ENCODE measurements at places on chromosomes 4 and X.

DNA sequence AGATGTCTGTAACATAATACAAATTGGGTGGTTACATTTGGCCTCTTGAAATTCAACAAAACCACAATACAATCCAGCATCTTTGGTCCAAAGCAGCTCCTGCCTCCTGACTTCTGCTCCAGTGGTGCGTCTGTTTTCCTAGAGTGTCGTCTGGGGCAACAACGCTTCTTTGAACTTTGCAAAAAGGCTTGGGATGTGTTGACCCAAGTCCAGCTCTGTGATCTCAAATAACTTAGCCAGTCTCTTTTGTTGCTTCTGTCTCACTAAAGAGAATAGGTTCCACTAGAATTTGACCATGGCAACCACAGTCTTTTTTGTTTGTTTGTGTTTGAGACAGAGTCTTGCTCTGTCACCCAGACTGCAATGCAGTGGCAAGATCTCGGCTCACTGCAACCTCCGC, 324.0 kb downstream of the DHRSX start:
- no peak for DNase-seq

- DNase-seq = no peak
Observed at GRCh38 chr4:138688408-138689085, 327.0 kb upstream of the NOCT start.

- DNase-seq = no peak
Observed at GRCh38 chr4:32191961-32192360, 1471.8 kb downstream of the PCDH7 start.

- DNase-seq = no peak
Observed at GRCh38 chrX:14554131-14554715, 24.9 kb downstream of the GLRA2 start.

DNA sequence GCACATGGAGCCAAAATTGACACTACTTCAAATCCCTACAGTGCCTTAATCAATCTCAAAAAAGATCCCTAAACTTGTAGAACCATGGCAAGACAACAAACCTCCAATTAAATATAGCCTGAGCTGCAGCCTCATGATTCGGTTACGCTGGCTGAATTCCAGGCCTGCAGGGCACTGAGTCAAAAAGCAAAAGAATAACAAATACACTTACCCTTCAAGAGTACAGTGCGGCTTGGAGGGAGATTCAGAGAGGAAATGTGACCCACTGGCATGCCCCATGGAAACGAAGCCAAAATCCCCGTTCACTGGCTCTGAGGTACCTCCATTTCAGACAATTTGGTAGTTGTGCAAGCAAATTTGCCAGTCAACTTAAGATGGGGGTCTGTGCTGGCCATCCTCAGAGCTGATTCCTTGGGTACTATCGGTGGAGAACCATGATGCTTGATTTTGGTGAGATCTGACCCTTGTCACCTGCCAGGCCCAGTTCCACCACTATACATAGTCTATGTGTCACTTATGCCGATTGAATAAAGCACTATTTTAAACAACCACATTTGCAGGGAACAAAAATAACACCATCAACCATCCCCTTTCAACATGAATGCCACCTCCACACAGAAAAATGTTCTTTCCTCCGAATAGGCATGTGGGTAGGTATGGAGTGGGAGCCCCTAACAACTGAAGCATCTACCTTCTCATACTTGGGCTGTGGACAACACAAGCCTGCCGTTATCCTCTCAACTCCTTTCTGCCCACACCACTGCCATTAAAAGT, 2.1 kb downstream of the C4orf54 start:
- DNase-seq = no peak

DNA sequence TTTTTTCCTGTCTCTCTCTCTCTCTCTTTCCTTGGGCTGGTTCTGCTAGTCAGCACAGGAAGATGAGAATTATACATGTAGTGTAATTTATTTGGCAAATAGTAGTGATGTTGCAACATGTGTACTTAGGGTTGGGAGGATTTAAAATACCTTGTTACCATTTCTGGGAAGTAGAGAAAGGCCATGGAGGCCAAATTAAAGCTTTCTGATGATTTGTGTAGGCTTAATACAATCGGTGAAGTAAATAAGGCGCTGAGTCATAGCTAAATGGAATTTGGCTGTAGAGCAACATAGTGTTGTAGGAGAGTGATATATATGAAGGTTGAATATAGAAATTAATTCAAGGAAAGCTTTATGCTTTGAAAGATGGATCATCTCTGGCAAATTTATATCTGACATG, 295.3 kb downstream of the GRID2 start:
- DNase-seq = no peak

DNA sequence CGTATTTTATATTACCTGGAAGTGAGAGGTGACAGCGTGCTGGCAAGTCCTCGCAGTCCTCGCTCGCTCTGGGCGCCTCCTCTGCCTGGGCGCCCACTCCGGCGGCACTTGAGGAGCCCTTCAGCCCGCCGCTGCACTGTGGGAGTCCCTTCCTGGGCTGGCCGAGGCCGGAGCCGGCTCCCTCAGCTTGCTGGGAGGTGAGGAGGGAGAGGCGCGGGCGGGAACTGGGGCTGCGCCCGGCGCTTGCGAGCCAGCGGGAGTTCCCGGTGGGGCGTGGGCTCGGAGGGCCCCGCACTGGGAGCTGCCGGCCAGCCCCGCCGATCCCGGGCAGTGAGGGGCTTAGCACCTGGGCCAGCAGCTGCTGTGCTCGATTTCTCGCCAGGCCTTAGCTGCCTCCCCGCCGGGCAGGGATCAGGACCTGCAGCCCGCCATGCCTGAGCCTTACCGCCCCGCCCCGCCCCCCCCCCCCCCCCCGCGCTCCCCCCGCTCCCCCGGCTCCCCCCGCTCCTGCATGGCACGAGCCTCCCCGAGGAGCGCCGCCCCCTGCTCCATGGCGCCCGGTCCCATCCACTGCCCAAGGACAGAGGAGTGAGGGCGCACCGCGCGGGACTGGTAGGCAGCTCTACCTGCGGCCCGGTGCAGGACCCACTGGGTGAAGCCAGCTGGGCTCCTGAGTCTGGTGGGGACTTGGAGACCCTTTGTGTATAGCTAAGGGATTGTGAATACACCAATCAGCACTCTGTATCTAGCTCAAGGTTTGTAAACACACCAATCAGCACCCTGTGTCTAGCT, 298.9 kb upstream of the MAGEB16 start:
- DNase-seq = no peak

DNA sequence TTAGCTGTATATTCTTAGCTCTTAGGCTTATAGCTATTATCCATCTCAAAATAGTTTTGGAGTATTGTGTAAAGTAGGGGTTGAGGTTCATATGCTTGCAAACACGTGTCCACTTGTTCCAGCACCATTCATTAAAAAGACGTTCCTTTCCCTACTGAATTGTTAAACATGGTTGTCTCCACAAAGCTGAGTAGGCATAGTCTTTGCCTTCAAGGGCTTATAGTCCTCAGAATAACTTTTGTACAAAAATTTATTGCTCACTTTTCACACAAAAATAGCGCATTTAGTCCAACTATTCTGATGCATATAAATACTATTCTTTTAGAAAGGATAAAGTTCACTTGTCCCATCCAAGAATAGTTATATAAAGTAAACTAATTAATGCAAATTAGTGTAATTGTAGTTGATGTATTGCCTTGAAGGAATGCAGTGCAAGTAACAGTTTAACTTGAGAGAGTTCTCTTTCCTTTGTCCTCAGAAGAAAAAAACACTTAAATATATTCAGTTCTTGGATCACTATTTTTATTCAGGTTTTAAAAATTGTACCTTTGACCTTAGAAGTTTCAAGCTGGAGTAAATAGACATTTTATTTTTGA, 14.1 kb downstream of the LRIT3 start:
- DNase-seq = no peak

- DNase-seq = no peak
Observed at GRCh38 chr4:140004922-140005627, 148.9 kb downstream of the MAML3 start.

DNA sequence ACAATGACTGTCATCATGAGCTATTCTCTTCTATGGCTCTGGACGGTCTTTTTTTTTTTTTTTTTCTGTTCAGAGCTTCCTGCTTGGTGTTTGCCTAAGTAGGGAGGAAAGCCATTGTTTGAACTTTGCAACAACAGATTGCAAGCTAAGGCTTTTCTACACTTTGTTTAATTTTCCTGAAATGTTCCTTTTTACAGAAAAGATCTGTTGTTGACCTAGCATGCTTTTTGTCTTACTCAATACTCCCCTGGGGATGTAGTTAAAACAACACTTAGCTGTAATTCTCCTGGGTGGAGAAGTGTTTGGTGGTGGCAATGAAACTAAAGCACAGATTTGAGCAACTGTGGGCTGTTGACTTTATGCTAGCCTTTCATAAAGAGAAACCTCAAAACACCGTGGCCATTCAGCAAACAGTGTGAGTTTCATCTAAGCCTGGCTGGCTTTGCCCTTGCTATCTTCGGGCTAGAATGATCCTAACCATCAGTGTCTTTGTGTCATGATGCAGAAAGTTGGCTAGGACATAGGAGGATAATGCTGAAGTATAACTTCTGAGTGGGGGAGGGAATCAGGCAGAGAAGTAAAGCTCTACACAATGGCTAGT, 110.5 kb downstream of the ANXA3 start:
- peak; percentile 65 for DNase-seq

GRCh38 chr4:48429709-48430474, 53.3 kb upstream of the SLC10A4 start:
- DNase-seq = no peak

DNA sequence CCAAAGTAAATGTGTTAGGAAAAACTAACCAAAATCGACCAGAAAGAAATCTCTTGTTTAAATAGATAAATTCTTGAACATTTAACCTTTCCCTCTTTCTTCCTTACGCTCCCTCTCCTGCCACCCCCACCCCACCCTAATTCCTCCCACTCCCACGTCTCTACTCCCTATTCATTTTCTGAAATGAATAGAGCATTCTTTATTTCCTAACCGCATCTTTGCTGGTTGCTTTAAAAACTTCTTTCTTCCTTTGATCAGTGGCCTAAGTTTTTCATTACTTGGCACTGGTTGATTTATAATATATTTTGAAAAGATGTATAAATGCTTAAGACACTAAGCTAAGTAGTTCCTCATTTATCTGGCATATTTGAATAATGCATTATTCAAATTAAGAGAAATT, 33.9 kb downstream of the BMPR1B start:
- DNase-seq = no peak

DNA sequence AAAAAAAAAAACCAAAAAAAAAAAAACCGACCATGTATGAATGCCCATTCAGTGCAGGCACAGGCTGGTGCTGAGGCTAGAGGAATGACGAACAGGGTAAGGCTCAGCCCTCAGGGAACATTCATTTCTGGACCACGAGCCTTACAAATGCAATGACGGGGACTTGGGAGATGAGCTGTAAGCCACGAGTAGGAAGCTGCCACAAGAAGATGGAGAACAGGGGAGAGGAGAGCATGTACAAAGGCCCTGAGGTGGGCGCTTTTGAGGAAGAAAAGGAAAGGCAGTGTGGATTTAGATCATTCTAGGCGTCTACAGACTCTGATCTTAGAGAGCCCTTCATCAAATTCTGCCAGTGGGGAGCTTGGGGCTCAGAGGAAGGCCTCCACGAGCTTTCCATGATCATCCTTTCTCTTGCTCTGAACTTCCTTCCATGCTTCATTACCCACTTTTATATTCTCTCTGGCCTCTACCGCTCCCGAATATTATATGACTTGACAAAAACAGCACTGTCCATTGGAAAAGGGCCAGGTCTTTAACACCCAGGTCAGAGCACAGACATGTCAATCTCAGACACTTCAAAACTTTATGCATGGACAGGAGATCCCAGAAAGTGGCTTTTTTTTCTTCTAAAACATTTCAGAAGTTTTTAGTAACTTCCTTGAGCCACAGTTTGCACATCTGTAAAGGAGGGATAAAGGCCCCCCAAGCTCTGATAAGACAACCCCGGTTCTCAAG, 3.3 kb upstream of the ZNF518B start:
- no peak for DNase-seq

- no peak for DNase-seq
Observed at GRCh38 chr4:54843106-54843505, 185.3 kb downstream of the KIT start.

GRCh38 chr4:65502131-65502701, 168.1 kb downstream of the EPHA5 start:
- DNase-seq = peak; percentile 40

- no peak for DNase-seq
Observed at GRCh38 chr4:189046642-189047041, 894.0 kb upstream of the FRG1 start.

DNA sequence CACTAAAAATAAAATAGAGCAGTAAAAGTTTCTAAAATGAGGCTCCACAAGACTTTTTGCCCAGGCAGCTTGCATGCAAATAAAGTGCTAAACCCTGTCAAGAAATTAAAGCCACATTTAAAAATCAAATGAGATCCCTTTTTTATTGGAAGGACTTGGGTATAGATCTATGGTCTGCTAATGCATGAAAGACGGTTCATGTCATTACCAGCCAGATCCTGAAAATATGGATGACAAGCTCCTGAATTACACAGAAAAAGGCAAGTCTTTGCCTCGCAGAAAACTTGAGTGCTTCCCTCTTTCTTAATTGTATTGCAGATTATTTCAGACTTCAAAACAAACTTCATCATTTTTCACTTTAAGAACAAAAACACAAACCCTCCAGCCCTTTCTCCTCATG, 169.6 kb downstream of the LDB2 start:
- no peak for DNase-seq

DNA sequence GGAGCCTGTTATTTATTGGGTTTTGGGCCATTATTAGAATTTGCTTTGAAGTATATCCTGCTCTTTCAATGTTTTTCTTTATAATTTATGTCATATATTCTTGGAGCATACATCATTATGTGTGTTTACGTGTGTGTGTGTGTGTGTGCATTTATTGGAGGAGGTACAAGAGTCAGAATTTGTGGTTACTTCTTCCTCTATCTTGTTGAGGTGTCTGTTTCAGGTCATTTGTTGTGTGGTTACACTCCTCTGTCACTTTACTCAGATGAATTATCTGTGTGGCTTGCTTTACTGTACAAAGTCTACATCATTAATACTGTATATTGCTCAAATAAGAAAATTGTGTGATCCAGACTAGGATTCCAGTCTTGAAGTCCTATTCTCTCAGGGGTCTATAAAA, 1957.4 kb upstream of the TENM3 start:
- no peak for DNase-seq

DNA sequence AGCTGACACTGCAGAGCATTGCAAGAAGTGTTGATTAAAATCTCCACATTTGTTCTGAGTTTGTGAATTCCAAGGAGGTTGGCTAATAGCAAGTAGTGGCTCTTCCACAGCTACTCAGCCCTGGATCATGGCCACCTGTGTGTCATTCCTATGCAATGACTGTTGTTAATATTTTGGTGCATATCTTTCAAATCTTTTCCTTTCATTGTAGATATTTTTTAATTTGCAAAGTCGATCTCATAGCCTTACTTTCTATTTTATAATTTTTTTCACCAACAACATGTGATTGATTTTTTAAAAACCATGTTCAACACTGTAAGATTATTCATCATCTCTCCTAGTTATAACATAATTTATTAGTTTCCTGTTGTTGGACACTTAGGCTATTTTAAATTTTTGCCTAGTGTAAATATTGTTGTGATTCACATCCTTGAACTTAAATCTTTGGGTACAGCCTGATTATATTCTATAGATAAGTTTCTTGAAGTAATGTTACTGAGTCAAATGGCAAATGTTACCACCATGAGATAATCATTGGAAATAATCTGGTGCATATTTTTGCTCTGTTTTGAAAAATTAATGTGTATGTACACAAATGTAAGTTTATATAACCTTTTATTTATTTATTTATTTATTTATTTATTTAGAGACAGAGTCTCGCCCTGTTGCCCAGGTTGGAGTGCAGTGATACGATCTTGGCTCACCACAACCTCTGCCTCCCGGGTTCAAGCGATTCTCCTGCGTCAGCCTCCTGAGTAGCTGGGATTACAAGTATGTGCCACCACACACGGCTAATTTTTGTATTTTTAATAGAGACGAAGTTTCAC, 17.1 kb upstream of the ARHGAP10 start:
- DNase-seq = peak; percentile 45

- no peak for DNase-seq
Observed at GRCh38 chrX:130909469-130910136, 6.6 kb upstream of the ENOX2 start.
